ENCODE measurements at places on chromosomes 16 and 17.

DNA sequence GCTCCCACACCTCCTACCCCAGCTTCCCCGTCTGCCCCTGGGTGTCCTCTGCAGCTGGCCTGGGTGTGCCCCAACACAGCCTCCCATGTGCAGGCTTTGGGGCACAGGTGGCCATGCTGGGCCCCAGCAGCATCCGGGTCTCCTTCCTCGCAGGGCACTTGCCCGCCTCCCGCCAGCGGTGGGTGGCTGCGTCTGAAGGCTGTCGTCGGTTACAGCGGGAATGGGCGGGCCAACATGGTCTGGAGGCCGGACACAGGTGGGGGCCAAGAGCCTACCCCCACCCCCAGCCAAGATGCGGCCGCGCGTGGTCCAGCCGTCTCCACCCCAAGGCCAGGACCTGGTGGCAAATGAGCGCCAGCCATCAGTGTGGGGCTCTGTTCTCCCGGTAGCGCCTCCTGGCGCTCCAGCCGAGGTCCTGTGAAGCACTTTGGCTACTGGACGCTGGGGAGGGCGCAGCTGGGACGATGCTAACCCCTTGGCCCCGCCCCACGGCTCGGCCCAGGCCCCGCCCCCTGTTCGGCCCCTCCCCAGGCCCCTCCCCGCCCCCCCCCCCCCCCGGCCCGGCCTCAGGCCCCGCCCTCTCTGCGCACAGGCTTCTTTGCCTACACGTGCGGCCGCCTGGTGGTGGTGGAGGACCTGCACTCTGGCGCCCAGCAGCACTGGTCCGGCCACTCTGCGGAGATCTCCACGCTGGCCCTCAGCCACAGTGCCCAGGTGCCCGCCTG lies 7.3 kb upstream of the RHOT2 start:
- peak; percentile 36 for DNase-seq

GRCh38 chr16:84513123-84513522 lies 8.7 kb upstream of the MEAK7 start:
- no peak for DNase-seq

- DNase-seq: no peak
These were observed 64.3 kb downstream of the PIGL start for GRCh38 chr17:16281351-16281750.

DNA sequence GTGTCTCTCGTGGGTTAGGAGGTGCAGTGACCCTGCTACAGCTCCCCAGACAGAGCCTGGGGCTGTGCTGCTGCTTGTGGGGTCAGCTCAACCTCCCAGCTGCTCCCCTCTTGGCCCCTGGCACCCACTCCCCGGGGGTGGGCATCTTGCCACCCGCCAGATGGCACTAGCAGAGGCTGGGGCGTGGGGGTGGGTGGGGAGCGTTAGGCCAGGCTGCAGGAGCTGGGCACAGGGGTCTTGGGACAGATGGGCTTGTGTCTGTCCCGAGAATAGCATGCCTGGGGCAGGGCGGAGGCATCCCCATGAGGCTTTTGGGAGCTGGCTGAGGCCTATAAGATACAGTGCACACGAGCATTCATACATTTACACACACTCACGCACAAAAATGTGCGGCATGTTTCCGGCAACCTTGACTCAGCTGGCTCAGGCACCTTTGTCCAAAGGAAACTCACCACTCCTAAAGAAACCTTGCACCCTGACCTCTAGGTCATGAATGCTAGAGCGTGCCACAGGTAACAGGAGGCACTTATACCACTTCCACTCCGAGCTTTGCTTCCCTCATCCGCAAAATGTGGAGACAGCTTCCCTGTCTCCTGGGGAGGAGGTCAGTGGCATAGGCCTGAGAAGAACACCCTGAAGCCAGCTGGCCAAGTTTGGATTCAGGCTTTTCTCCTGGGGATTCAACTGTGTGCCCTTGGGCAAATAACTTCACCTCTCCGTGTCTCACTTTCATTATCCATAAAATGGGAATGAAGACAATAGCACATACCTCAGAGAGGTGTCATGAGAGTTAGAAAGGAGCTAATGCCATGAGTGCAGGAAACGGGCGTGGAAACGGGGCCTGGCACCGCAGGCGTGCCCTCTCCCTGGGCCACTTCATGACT lies 78.9 kb upstream of the LHX1 start:
- no peak for DNase-seq

Data from stimulated activated CD8-positive, alpha-beta memory T cell treated with anti-CD3 and anti-CD28 coated beads, Interleukin-4, amount 100 ng/mL, for 4 hours (primary cell).